ENCODE measurements at places on chromosomes 4 and X.
A peak's percentile ranks its signal among the peaks of the same experiment; 100 is the strongest.

- no peak for DNase-seq
Observed at GRCh38 chr4:2933566-2934076, 29.6 kb downstream of the NOP14 start.

GRCh38 chr4:143377611-143378099 is 41.0 kb downstream of the GAB1 start:
- peak; percentile 34 for DNase-seq

DNA sequence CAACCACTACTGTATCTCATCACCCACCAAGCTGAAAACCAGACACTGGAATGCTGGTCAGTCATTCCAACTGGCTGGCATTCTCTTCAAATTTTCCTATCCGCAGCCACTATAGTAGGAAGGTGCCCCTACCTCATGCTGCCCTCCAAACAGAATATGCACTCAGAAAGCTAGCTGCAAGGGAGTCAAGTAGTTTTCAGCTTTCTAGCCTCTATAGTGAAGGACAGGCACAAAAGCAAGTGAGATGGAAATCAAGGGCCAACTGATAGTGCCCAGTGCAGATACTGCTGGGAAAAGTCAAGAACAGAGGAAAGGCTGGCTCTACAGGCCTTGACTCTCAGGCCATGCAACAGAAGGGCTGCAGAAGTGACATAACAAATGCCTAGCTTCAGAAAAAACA is 47.2 kb downstream of the BCOR start:
- DNase-seq: no peak

- no peak for DNase-seq
Observed at GRCh38 chr4:76003035-76003434, 4.3 kb downstream of the CXCL9 start.

DNA sequence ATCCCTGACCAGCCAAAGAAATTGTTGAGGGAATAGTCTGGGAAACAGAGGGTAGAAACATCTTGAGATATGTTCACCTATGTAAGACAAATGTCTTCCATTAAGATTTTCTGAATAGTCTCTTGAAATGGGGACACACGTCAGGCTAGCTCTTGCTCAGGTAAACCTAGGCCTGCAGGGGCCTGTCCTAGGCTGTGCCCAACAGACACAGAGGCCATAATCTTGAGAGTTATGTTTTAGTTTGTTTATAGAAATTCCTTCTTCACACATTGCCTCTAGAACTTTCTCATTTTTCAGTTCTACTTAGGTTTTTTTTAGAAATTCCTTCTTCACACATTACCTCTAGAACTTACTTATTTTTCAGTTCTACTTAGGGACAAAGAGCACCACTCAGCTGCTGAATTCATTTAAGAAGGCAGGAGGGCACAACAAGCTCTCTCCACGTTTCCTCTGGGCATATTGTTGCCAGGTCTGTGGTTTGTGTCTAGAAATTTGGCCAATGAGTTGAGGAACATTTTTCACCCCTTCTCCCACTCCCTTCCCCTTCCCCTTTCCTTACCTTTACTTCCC is 94.9 kb downstream of the ARHGAP24 start:
- DNase-seq: no peak

DNA sequence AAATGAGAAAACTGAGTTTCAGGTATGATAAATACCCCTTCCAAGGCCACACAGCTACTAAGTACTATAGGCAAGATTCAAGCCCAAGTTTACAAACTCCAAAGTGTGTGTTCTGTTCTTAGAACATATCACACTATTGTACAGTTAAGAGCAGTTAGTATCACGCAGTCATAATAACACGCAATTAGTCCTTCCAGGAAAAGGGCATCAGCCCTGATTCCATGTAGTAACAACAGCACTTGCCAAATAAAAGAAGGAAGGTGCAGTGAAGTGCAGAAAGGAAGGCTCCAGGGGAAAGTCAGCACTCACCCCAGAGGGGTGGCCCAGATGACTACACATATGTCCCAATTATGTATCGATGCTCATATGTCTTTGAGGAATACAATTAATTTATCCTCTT is 4.4 kb downstream of the TASL start:
- DNase-seq: no peak

GRCh38 chr4:26762650-26763049 is 98.0 kb upstream of the STIM2 start:
- DNase-seq: no peak

GRCh38 chr4:89497517-89498308 is 190.1 kb upstream of the GPRIN3 start:
- no peak for DNase-seq

- no peak for DNase-seq
Observed at GRCh38 chrX:11929476-11929875, 171.4 kb downstream of the MSL3 start.

- peak; percentile 63 for DNase-seq
Observed at GRCh38 chrX:45508454-45508853, 307.8 kb upstream of the DIPK2B start.

DNA sequence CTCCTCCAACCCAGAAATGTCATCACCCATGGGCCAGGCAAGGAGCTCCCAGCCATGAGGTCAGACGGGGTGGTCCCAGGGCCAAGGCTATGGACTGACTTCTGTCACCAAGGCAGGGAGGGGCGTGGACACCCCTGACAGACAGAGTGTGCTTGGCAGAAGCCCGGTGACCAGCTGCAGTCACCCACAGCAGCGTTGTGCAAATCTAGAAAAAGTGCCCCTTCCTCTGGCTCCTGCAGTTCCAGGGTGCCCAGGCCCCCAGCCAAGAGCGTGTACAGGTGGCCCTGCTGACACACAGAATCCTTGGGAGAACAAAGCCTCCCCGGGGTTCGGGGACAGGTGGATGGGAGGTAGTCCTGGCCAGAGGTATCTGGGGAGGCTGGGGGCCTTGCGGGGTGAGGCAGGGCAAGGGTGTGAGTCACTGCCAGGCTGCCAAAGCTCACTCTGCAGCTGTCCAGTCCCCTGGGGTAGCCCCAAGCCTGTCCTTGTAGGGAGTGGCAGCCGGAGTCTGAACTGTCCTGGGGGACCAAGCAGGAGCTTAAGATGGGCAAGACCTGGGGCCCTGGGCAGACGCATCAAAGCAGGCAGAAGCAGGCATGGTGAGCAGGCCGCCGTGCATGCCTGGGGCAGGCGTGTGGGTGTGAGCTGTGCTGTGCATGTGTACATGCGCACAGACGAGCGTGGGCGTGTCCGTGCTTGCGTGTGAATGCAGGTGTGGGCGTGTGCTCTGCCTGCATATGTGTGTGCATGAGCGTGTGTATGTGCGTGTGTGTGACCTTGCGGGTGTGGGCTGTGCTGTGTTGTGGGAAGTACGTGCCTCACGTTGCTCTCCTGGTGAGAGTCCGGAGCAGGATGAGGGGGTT is 3.3 kb downstream of the MYL5 start:
- DNase-seq: no peak

GRCh38 chrX:101931136-101931487 is 715 bp downstream of the ZMAT1 start:
- no peak for DNase-seq

GRCh38 chrX:100654261-100654660 is 10.3 kb downstream of the SRPX2 start:
- DNase-seq: no peak

All from fibroblast of the aortic adventitia (primary cell).